Occipital lobe (tissue), 3 donors: ENCODE measurements at places on chromosomes 3 and 15. TPM values are rescaled to one million over a fixed set of nuclear protein-coding genes. Genes with fewer than 3 reads are reported as not detected.

The MUC13 gene
- not detected for total RNA-seq

The CMTM8 gene
- 0.31 TPM for total RNA-seq

The PLSCR5 gene
- total RNA-seq, result not detected

The TBC1D23 gene
- total RNA-seq, result 73.5 TPM

The NPAP1 gene
- total RNA-seq, result 0.31 TPM

The ALDH1A3 gene
- total RNA-seq, result 1.9 TPM

The GOLGA8S gene
- total RNA-seq, result not detected

The RLBP1 gene
- 2.3 TPM for total RNA-seq
